ENCODE measurements at places on chromosomes 3 and 15.

- no peak for DNase-seq
Observed at GRCh38 chr3:193343726-193344222, 34.8 kb downstream of the ATP13A5 start.

- DNase-seq: no peak
Observed at GRCh38 chr3:72560846-72561675, 287.2 kb downstream of the SHQ1 start.

DNA sequence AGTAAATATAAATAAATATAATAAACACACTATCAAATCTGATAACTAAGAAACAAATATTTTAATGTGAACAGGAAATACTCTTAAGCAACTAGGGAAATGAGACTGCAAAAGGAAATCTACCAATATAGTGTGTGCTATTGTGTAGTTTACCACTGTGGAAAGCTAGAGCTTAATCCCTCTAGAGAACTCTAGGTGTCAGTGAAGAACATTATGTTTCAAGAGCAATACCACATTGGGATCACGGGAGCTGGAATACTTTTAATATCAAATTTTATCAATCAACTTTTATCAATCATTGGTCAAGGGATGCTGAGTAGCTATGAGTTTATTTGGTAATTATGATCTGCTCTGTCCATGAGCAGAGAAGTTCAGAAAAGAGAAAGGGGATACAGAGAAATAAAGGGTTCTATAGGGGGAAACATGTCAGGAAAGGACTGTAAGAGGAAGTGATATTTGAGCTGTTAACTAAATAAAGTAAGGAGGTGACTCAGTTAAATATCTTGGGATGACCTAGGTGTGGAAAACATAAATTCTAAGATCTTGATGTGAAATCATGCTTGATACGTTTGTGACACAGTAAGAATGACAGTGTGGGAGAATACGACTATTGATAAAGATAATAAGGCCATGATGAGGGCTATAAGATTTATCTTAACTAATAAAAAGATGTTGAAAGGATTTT lies 762.2 kb upstream of the ALCAM start:
- DNase-seq: no peak

DNA sequence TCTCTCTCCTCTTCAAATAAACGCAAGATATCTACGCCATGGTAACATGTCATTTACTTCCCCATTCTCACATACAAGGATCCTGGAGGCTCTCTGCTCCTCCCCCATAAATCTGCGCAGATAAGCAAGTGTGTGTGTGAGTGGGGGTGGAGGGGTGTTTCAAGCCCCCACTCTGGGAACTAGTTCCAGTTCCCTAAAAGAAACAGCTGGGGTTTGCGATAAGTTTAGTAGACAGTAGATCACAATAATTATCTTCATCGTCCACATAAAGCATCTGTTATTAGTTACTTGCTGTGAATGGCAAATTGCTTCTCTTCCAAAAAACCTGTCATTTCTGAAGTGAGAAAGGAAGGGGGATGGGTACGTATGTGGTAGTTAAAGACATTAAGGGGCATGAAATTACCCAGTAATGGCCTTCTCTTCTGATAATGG lies 79.8 kb downstream of the RBPMS2 start:
- DNase-seq: no peak

DNA sequence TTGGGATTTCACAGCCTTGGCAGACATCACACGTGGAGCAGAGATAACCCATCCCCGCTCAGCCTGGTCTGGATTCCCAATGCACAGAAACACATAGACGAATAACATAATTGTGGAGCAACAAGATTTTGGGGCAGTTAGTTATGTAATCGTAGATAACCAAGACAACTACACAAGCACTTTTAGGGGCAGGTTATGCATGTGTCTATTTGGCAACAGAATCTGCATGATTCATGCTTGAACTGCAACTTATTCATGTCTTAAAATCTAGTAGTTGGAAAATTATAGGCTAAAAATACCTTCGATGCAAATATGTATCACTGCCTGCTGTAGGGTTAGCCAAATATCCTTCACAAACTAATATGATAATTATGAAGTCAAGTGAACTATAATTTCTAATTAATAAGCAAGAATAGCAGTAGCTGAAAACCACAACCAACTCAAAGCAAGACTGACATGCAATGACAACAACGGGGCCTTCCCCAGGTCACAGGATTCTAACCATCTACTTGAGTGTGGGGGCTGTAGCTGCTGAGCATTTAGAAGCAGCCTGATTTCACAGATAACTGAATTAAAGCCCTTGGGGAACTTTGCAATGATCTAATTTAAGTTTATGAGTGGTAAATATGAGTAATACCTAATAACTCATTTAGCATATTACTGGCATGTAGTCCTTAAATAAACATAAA lies 31.1 kb downstream of the DGKG start:
- DNase-seq: no peak

DNA sequence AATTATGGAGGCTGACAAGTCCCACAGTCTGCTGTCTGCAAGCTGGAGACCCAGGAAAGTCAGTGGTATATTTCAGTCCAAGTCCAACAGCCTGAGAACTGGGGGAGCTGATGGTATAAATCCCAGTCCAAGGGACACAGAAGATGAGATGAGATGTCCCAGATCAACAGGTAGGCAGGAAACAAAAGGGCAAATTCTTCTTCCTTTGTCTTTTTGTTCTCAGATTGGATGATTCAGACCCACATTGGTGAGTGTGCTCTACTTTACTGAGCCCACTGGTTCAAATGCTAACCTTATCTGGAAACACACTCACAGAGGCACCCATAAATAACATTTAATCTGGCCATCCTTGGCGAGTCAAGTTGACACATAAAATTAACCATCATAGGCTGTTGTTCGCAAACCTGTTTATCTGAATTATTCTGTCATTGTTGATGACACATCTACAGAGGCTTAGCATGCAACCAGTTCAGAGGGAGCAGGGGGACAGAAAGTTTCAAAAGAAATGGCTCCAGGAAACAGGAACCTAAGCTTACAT lies 62.7 kb upstream of the ITGA11 start:
- no peak for DNase-seq

DNA sequence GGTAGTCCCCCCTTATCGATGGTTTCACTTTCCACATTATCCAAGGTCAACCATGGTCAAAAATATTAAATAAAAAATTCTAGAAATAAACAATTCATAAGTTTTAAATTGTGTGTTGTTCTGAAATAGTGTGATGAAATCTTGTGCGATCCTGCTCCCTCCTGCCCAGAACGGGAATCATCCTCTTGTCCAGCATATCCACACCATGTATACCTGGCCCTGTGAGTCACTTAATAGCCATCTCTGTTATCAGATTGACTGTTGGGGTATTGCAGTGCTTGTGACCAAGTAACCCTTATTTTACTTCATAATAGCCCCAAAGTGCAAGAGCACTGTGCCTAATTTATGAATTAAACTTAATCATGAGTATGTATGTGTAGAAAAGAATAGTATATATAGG lies 19.1 kb downstream of the FAM81A start:
- DNase-seq: no peak

GRCh38 chr15:41882689-41883483 lies 11.0 kb downstream of the SPTBN5 start:
- no peak for DNase-seq

DNA sequence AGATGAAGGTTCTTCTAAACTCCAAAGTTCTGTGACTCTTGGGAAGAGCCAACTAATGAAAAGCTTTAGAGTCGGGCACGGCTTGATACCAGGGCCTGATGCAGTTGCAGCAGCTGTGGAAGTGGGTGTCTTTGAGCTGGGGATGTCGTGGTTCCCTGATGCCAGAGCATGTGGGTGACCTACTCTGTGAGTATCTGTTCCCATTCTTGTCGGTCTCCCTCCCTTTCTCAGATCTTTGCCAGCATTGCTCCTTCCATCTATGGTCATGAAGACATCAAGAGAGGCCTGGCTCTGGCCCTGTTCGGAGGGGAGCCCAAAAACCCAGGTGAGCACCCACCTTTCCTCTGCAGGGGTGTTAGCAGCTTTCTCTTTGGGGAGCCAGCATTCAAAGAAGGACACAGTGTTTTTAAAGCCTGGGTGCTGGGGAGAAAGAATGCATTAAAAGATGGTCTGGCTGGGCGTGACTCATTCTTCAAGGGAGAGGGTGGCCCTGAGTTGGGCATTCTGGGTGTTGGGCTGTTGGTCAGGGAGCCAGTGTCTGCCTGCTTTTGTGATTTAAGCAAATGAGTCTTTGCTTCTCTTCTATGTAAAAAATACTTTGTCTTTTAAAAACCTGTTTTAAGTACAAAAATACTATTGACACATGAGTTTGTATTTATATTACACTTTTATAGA lies 13.2 kb upstream of the PODXL2 start:
- DNase-seq: no peak

- no peak for DNase-seq
Observed at GRCh38 chr3:143239031-143239430, 119.5 kb downstream of the CHST2 start.

GRCh38 chr3:131216330-131216729 lies 165.2 kb upstream of the NUDT16 start:
- no peak for DNase-seq

DNA sequence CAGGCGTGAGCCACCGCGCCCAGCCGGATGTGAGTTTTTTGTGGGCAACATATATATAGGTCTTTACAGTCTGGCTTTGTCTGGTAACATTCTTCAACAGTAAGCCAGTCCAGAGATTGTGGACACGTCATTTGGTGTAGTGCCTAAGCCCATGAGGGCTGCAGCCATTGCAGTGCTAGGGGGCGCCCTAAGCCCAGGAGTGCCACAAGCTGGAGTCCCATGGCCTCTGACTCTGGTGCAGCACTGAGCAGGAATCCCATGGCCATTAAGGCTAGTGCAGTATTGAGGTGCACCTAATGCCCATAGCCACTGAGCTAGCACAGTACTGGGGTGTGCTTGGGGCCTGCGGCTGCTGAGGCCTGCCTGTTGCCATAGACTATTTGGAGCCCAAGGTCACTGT lies 136.4 kb upstream of the NDN start:
- DNase-seq: no peak

DNA sequence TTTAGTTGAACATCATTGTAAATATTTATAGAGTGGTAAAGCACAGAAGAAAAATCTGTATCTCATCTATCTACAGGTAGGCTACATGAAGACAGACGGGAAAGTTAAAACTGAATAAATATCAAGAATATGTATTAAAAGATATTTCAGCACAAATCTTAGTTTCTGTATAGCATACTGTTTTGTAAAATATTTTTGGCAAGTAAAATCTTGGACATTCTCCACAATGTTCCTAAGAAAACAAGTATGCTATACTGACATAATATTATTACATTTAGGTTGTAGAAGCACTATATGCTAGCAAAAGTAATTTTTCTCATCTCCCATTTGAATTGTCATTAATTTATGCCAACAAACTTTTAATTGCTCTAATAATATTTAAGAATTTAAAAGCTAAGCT lies 326.4 kb upstream of the ARL6 start:
- no peak for DNase-seq

DNA sequence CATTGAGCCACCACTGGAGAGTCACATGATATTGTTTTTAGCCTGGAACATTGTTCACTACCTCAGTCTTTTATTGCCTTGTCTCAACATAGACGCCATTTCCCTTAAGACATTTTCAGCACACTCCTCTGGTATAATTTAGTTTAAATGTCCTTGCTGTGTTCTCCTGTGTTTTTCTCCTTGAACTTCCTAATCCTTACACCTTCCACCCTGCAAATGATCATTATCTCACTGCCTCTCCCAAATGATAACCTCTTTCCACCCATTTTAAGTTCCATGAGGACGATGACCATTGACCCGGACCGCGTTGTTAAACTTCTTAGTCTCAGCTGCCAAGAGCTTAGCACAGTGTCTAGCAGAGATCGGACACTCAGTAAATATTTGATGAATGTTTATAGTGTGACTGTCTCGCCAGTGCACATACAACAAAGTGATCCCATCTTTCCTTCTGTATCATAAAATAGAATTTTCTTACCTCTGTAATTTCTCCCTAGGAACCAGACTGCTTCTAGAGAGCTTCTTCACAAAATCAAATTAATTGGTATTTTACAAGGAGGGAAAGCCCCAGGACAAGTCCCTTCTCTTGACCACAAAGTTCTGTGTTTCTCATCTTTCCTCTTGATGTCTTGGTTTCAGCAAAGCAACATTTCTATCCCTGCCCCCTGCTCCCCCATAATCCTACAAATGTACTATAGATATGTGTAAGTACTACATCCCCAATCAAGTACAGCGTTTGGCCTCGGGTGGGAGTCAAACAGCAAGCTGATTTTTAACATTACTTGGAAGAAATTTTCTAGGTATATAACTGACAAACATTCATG lies 429.6 kb downstream of the LPP start:
- DNase-seq: peak; percentile 20

DNA sequence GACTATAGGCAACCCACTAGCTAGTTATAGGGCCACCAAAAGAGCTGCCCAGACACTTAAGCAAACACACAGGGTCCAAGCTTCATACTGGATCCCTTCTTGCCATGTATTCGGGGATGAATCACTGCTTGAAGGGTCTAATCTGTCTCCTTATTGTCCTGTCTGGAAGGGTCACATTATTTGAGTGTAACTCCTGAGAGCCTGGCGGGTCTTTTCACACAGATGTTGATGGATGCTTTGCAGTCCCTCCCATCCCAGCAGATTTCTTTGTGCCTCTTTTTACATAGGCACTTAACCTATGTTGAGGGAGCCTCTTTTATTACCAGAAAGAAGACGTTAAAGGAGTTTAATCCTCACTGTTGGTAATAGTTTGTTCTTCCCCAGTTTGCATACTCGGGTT lies 56.6 kb downstream of the BBX start:
- DNase-seq: no peak

DNA sequence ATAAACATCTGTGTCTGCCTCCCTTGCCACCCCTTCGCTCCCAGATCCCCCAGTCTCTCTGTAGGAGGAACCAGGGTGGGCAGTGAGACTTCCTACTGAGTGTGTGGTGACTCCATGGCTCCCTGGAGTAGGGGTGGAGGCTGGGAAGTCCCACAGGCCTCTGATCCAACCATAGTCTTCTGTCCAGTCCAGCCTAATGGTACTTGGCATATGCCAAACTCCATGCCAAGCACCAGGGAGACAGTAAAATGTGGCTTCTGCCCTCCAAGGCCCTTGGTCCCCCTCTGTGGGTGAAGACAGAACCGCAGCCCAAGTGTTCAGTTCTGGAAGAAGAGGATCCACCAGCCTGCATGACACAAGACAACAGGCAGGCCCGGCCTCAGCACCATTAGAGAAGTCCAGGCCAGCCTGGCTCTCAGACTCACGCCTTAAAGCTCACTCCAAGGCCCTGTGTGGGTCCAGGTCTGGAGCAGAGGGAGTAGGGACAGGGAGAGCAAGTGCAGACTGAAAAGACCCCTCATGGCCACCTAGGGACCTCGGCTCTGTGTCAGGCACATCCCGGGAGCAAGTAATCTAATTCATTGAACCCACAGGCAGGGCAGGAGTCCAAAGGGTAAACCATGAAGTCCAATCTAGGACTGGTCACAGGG lies 112.7 kb downstream of the ETFA start:
- no peak for DNase-seq

- no peak for DNase-seq
Observed at GRCh38 chr3:49626101-49626581, 48.0 kb upstream of the APEH start.

GRCh38 chr3:4139462-4140140 lies 163.6 kb upstream of the SETMAR start:
- no peak for DNase-seq

GRCh38 chr3:180036671-180037455 lies at the start of gene PEX5L:
TSS of gene PEX5L (minus strand) at chr3:180036937. CDS start at chr3:180036599, 338 bp downstream.
- no peak for DNase-seq

GRCh38 chr3:13346481-13347389 lies 73.4 kb downstream of the NUP210 start:
- DNase-seq: peak; percentile 57
